ENCODE measurements at places on chromosomes 2 and 18.

DNA sequence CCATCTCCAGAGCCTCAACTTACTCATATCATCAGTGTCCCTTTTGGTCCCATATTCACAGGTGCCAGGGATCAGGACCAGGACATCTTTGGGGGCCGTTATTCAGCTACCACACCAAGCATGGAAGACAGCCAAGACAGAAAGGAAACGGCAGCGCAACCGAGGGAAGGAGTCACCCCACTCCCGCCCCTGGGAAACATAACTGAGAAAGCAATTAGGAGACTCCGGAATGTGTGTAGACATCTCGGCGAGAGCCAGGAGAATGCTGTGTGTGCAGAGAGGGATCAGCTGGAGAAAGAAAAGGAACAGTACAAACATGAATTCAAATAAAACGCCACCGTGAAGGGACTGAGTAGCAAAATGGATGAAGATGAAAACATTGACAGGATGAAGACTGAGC is 13.4 kb upstream of the BOK start:
- no peak for DNase-seq

- DNase-seq, result no peak
Observed at GRCh38 chr2:149218497-149218896, 111.9 kb upstream of the LYPD6 start.

GRCh38 chr2:86628091-86628522 is 4.4 kb upstream of the RNF103 start:
- DNase-seq, result no peak

DNA sequence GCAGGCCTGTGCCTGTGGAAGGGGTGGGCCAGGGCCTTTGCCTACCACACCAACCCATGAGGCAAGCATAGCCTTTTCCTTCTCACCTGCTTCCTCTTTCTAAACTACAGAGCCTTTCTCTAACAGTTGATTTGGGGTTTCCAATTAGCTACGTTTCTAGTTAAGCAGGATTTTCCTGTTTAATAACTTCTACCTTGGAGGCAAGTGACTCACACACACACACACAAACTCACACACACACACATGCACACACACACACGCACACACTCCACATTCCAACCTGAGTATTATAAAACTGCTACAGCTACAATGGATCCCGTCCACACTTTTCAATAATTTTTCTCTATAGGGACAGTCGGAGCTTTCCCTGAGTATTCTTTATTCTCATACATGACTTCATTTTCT is 84.9 kb downstream of the SOX11 start:
- peak; percentile 64 for DNase-seq

- no peak for DNase-seq
Observed at GRCh38 chr2:56671973-56672569, 488.3 kb downstream of the CCDC85A start.

DNA sequence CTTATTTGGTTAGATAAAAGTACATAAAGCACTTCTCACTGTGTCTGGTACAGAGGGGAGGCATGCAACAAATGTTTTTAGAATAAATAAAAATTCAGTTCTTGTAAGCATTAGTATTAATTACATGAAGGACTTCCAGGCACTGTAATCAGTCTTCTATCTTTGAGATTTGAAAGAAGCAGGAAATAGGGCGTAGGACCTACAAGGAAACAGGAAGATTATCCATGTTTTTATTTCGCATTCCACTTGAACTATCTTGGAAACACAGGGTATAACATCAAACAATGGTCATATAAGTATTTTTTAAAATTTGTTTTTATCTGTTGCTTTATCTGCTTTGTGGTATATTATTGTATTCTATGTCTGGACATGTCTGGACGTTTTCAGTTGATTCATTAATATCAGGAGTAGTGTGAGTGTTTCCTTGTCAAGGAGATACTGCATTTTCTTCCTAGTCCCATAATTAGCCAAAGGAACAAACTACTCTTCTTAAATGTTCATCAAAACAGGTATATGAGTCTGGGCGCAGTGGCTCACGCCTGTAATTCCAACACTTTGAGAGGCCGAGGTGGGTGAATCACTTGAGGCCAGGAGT is 32.5 kb downstream of the BMPR2 start:
- no peak for DNase-seq

DNA sequence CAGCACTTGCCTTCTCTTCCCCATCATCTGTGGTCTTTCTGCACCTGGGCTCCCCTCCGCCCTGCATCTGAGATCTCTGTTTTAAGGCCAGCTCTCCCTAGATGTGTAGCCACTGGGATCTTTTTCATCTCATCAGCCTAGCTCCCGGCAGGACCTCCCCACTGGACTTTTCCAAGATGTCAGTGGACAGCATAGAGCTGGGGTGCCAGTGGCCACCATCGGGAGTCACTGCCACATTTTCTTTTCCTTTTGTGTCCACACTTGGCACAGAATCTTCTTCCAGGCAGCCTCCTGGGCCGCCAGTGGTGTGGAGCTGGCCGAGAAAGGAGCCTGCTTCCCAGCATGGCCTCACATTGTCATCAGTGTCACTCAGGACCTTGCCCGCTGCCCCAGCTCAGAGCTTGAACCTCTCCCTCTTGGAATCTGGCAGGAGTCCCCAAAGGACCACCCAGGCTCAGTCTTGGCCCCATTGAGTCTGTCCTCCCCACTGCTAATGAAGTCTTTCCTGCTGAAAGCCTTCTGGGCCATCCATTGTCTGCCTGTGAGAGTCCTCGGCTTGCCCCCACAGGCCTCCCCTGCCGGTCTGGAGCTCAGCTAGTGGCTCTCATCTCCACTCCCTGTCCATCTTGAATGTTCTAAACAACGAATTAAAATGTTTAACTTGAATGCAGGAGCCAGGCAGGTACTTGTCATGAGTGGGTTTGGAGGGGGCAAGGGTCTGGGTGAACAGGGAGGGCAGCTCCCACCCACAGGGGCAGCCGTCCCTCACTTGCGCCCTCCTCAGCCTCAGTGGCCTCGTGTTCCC is 324.4 kb downstream of the GBX2 start:
- no peak for DNase-seq

DNA sequence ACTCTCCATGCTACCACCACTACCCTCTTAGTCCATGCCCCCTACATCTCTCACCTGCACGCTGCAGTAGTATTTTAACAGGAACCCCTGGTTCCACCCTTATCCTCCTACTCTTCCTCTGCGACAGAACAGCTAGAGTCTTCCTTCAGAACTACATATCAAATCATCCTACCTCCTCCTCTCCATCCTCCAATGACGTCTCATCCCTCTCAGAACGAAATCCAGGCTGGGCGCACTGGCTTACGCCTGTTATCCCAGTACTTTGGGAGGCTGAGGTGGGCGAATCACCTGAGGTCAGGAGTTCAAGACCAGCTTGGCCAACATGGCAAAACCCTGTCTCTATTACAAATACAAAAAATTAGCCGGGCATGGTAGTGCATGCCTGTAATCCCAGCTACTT is 10.3 kb upstream of the KIF3C start:
- no peak for DNase-seq

GRCh38 chr2:171217330-171217729 is 56.6 kb upstream of the TLK1 start:
- DNase-seq, result no peak

GRCh38 chr2:9430316-9431293 is 7.2 kb downstream of the CPSF3 start:
- DNase-seq, result no peak

GRCh38 chr2:159653962-159654361 is 37.6 kb upstream of the BAZ2B start:
- DNase-seq, result no peak

- DNase-seq, result no peak
Observed at GRCh38 chr18:23835506-23835905, 146.3 kb downstream of the LAMA3 start.

DNA sequence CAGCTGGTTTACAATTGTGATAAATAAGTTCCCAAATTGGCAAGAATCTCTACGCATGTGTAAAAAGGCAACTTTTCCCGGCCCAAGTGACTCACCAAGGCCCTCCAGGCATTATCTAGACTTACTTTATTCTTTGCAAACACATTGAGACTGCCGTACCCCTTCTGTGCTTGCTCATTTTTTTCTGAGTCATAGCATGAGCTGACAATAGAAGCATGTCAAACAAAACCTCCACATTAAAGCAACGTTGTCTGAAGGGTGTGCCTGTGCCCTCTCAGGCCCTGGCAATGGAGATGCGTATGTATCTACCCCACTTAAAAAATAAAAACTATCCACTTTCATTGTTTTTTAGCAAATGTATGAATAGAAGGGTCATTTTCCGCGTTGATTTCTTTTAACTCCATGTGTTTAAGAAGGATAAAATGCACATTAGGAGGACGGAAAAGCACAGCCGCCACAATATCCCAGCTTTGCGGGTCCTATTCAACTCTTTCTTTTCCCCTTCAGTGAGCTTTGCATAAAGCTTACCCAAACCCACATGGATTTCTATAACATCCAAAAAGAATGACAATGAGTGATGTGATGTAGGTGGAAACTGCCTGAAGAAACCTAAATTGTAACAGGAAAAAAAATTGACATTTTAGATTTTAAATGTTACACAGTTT is 298.2 kb downstream of the CDCA7 start:
- DNase-seq, result no peak

Data from renal pelvis (tissue), 12 donors.